Activated CD4-positive, alpha-beta T cell treated with anti-CD3 and anti-CD28 coated beads, Interleukin-2, amount 10 ng/mL, durations not matched to agents 24 days and 14 days (primary cell): ENCODE measurements at places on chromosomes 12 and 14. TPM values are rescaled to one million over a fixed set of nuclear protein-coding genes. Genes with fewer than 3 reads are reported as not detected.
A peak's percentile ranks its signal among the peaks of the same experiment; 100 is the strongest.

The C1QL4 gene
- not detected in 2 replicates for total RNA-seq

- no peak for DNase-seq
Observed at GRCh38 chr14:102371361-102371760, 8.6 kb downstream of the TECPR2 start.

- DNase-seq: no peak
Observed at GRCh38 chr12:88597365-88597764, 17.1 kb upstream of the KITLG start.

The KRT6A gene
- not detected in 2 replicates for total RNA-seq

The TCL1B gene
- total RNA-seq: not detected in 2 replicates

- DNase-seq: no peak
Observed at GRCh38 chr12:117334855-117335587, 26.4 kb downstream of the NOS1 start.

- DNase-seq: no peak
Observed at GRCh38 chr14:61111209-61111665, 130.2 kb downstream of the SLC38A6 start.

- DNase-seq: no peak
Observed at GRCh38 chr12:96143827-96144565, 50.2 kb upstream of the ELK3 start.

- DNase-seq: no peak
Observed at GRCh38 chr12:117034701-117035151, 64.5 kb downstream of the TESC start.

DNA sequence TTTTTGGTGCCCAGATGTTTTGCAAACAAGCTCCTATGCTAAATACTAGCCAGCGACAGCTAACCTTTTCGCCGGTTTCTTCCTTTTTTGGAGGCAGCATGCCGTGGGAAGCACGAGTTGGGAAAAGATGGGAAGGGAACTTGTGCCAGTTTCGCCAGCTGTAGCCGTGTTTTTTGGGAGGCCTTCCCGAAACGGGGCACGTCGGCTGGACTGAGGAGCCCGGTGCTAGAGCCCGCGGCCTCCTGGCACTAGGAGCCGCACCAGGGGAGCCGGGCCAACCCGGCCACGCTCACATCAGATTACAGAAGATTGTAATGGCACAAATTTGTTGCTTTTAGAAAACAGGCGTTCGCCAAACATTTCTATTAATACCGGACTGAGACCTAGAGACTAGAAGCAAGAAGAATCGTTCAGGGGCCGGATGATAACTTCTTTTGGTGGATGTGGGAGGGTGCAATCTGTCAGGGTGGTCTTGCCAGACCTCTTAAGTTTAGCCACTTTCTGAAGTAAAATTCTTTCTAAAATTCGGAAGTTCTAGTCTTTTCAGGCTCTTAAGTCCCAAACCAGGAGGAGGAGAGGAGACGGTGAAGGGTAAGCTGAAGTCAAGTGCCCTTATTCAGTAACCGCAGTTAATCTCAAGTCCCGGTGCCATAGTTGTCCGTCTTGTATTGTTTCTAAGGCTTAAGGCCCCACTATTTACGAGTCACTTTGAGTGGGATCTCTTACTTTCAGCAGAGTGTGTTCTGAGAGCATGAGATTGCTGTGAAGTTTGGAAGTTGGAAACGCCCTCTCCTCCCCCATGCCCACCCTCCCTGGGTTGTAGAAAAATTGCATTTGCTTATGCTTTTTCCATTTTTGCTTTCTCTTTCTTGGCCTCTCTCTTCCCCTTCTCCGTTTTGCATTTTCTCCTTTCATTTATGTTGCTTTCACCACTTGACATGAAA, 1.3 kb downstream of the RASSF3 start:
- peak; percentile 74 for DNase-seq

The CYP46A1 gene
- total RNA-seq: 0.02 and 0.05 TPM in 2 replicates

The FGF6 gene
- total RNA-seq: not detected in 2 replicates

DNA sequence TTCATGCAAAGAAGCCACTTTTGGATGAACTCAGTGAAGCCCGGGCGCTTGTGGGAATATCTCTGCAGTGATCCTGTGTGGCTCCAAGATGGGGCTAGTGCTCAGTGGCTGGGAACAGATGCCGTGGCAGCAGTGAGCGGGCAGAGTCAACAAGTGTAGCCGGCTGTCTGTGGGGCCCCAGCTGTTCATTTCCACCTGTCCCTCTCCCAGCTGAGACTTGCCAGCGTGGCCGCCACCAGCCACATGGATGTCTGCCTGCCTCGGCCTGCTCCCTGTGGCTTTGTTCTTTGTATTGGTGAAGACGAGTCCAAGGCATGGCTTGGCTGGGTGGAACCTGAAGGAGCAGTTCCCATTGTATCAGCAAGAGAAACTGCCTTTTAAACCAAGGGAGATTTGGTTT, 77.3 kb downstream of the NOS1 start:
- no peak for DNase-seq

GRCh38 chr14:53969326-53969725, 12.7 kb upstream of the BMP4 start:
- no peak for DNase-seq

The PPP2R3C gene
- 51.6 and 58.1 TPM in 2 replicates for total RNA-seq

The C1S gene
- total RNA-seq: 1.9 and 2.6 TPM in 2 replicates

The RHOJ gene
- total RNA-seq: not detected in 2 replicates

DNA sequence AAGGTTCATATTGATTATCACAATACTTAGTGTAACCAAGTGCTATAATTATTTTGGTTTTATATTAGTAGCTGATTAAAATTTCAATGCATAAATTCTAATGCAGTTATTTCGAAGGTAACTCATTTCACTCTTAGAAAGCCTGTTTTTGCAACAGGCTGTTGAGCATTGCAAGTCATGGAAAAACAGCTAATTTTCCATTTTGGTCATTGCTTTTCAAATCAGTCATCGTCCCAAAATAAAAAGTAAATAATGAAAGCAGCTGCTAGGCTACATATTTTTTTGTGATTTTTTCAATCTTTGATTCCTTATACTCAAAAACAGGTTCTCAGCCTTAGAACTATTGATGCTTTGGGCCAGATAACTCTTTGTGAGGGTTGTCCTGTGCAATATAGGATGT, 22.9 kb downstream of the VEZT start:
- no peak for DNase-seq

GRCh38 chr12:114334395-114334794, 71.5 kb downstream of the TBX5 start:
- no peak for DNase-seq

The CPNE6 gene
- not detected in 2 replicates for total RNA-seq

- no peak for DNase-seq
Observed at GRCh38 chr14:71290301-71290700, 383.0 kb downstream of the PCNX1 start.

The ADAMTS20 gene
- total RNA-seq: not detected in 2 replicates

GRCh38 chr14:53882684-53883083, 73.9 kb downstream of the BMP4 start:
- no peak for DNase-seq

GRCh38 chr12:124906606-124907261, 7.7 kb downstream of the UBC start:
- peak; percentile 98 for DNase-seq

The HAL gene
- total RNA-seq: 0.09 and 0.38 TPM in 2 replicates

GRCh38 chr12:83114966-83115365, 428.3 kb downstream of the TMTC2 start:
- DNase-seq: no peak

The PTGDR gene
- 0.17 and 0.33 TPM in 2 replicates for total RNA-seq

GRCh38 chr12:18192119-18192518, 69.2 kb upstream of the PIK3C2G start:
- no peak for DNase-seq

The NUP37 gene
- total RNA-seq: 88.1 and 97.3 TPM in 2 replicates

DNA sequence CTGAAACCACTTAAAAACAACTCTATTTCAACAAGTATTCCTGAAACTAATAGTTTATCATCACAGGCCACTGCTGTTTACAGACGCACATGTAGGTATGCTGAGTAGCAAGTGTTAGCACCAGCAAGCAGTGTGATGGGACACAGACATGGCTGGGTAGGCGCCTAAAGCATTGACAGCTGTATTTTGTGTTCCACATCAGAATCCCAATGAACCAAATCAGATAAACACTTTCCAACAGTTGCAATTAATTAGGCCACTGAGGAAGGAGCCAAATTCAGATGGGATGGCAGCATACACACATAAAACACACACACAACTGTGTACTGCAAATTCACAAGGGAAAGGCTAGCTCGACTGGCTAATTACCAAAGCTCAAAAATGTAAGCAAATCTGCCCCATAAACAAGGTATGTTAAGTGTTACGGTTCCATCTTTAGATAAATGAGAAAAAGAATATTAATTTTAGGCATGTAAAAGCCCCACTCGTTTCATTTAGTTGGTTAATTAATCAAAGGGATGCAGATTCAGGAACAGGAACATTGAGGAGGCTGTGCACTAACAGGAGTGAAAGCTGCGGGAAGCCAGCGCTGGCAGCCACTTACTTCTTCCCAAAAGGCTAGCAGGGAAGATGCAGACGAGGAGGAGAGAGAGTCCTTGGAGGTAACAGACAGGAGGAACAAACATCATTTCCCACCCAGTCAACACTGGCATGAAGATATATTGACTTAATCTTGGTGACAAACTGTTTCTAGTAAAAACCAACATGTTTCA, 33.4 kb downstream of the AMN start:
- DNase-seq: no peak

The STAC3 gene
- total RNA-seq: 4.9 and 5.5 TPM in 2 replicates

The ADIPOR2 gene
- 68.7 and 71.2 TPM in 2 replicates for total RNA-seq

DNA sequence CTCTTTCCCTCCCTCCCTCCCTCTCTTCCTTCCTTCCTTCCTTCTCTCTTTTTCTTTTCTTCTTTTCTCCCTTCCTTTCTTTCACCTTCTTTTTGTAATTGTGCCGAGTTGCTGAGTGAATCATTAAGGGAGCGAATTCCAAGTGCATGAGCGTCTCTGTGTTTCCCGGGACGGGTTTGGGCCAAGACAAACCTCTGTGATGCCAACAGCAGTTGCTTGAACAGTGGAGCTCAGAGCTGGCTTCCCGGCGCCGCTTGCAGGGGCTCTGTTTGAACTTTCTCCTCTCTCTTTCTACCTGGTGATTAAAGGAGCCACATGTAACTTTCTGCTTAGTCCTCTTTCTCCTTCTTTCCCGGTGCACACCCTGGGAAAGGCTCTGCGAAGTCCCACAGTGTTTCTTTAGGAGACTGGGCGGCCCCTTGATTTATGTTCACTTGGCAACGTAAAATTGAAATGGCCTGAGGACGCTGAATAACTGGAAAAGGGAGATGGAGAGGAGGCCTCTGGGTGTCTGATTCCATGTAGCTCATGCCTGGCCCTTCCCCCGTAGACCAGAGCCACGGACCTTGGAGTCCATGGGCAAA, 33.7 kb upstream of the MAP1LC3B2 start:
- no peak for DNase-seq

The TMEM132C gene
- not detected in 2 replicates for total RNA-seq

- peak; percentile 81 for DNase-seq
Observed at GRCh38 chr12:127162902-127163301, 1104.1 kb upstream of the TMEM132C start.

The IL26 gene
- 6.9 and 7.7 TPM in 2 replicates for total RNA-seq

The KHNYN gene
- 63.0 and 65.4 TPM in 2 replicates for total RNA-seq
